NCI-H1417 treated with DMSO at 0.1 percent for 48 hours (cell line): ENCODE measurements at places on chromosomes 5 and 9.

DNA sequence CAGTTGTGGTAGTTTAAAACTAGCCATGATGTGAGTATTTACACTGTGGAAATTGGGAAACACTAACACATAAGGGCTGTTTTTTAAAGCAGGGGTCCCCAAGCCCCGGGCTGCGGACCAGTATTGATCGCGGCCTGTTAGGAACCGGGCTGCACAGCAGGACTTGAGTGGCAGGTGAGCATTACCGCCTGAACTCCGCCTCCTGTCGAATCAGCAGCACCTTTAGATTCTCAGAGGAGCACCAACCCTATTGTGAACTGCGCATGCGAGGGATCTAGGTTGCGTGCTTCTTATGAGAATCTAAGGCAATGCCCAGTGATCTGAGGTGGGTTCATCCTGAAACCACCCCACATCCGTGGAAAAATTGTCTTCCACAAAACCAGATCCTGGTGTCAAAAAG lies 127.8 kb downstream of the PCSK5 start:
- no peak for DNase-seq

DNA sequence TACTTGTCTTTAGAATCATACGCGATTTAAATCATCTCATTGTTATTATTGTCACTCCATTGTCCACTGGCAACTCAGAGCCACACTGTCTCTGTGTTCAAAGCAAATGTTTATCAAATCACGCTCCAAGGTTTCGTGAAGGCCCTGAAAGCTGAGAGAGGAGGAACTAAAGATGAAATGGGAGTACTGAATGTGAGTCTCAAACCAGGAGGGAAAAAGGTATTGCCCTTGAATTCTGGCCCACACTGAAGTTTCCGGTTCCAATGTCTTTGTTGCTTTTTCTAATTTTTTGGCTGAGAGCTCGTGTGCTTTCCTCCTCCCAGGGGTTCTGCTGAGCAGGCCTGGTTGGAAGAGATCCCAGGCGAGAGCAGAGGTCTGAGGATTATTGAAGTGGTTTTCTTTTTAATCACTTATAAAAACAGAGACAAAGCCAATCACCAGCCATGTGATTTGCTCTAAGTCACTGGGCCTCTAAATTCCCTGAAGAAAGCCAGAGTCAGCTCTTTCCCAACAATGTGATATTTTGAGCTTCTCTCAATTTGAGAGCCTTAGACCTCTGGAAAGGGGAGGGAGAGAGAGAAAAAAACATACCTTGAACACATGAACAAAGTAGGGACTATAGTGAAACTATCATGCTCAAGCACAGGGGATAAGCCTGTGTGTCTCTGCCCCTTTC lies 420.8 kb upstream of the GRAMD2B start:
- no peak for DNase-seq

- no peak for DNase-seq
Observed at GRCh38 chr5:66021585-66021984, 95.2 kb downstream of the ERBIN start.

DNA sequence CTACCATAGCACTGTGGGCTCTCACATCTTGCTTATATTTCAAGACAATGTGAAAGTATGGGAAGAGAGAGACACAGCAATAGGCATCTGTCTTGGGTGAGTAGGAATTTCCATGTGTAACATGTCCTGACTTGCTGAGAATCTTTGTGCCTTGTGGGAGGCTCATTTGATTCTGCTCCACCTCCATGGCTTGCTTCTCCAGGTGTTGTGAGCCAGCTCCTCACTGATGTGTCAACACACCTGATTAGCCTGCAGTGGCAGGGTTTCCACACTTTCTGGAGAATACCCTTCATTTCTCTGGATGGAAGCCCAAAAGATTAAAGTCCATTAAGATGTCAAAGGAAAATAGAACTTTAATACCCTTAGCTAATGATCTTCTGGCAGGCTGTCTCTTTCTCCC lies 613.6 kb downstream of the ZNF608 start:
- no peak for DNase-seq

DNA sequence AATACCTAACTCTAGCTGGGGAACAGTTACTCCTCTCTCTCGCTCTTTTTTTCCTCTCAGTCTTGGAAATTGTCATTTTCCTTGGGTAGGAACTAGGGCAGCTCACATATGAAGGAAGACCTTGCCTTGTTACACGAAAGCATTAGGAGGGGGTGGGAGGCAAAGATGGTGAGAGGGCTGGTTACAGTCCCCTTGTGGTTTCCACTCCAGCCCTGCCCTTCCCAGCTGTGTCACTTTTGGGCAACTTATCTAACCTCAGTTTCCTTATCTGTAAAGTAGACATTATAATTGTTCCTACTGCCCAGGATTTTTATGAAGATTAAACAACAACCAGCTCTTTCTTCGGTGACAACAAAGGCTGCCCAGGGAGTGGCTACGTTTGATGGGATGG lies 196.2 kb upstream of the CLINT1 start:
- DNase-seq, result no peak

DNA sequence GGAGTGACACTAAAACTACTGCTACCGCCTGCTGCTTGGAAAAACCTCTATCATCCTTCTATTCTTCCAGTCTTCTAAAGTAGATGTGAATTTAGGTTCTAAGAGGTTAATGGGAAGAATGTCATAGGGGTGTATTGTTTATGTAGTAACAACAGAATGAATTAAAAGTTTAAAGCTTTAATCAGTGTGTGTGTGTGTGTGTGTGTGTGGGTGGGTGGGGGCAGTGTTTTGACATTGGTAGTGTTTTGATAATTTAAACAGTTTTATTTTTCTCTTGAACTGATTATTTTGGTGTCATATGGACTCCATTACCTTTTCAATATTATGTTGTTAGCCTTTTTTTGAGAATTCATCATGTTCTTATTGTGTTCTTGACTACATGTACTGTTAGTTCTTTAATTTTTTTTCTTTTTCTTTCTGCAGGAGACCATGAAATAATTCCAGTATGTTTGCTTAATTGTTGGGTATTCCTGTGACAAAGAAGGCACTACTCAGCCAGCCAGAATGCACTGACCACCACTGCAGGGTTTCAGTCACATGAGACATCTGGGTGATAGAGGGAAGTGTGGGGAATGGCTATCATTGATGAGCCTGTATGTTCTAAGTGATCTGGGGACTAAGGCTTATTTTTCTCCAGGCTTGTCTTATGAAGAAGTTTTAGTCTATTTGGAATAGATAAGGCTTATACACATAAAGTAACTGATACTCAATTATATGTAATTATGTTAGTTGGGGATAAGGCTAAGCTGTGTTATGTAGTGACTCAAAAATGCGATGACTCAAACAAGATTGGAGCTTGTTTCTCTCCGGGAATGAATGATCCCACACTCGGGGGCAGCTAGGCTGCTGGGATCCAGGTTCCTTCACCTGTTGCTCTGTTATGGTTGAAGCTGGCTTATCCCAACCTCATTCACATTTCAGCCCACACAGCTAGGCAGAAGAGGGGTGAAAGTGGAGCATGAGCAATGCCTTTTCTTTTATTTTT lies 50.2 kb upstream of the ACTBL2 start:
- no peak for DNase-seq

GRCh38 chr9:86978922-86979474 lies 31.7 kb upstream of the GAS1 start:
- no peak for DNase-seq

DNA sequence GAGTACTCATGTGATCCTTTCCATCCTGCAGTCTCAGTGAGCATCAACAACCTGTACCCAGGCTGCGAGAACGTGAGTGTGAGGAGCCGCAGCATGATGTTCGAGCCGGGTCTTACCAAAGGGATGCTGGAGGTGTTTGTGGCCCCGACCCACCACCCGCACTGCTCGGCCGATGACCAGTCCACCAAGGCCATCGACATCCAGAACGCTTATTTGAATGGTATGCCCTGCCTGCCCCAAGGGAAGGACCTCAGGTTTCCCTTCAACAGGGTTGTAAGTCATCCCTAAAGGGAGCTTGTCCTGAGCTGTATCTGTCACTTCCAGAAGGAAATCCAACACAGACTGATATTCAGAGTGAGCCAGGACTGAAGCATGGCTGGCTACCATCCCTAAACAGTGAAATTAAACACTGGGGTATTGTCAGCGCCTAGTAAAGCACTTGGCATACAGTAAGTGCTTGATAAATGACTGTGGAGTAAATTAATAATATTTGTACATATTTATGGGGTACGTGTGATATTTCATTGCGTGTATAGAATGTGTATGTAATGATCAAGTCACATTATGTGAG lies 39.3 kb upstream of the CTSL start:
- DNase-seq, result no peak

DNA sequence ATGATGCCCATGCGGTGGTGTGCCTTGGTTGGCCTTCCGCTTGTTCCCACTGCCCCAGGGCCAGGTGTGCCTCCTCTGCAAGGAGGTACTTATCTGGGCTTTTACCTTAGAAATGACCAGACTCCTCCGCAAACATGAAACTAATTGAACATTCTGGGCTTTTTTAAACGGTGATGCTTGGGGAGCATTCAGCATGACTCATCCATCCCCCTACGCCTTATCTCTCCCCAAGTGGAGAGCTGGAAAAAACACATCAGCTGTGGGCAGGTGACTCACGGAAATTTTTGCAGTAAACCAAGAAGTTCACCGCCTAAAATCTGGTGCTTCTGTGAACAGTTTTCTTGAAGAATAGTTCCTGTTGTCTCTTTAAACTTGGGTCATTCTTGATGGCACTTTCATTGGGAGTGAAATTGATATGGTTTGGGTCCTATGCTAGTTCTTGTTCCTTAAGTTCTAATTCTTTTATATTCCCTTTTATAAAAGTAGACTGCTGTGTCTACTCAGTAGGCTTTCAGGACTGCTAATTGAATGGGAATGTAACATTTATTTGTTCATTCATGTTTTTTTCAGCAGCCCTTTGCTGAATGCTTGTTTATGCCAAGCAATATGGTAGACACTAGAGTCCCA lies 39.6 kb downstream of the SFXN1 start:
- no peak for DNase-seq

DNA sequence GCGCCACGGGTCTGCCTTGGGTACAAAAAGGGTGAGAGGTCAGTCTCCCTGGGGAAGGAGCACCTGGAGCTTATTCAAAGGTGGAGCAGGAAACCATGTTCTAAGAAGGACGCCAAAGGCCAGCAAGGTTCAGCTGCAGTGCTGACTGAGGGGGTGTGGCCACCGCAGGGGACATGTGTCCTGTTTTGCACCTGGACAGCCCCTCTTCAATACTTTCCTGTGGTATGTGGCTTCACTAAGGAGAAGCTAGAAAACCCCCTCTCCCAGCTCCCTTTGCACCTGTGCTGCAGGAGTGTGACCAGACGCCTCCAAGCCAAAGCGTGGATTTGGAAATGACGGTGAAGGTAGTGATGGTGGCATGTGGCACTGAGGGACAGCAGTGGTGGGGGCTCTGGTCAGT lies 23.6 kb downstream of the TRIM14 start:
- no peak for DNase-seq

- DNase-seq, result no peak
Observed at GRCh38 chr9:74463825-74464224, 33.3 kb upstream of the RORB start.

- no peak for DNase-seq
Observed at GRCh38 chr5:33118761-33119415, 321.9 kb upstream of the TARS1 start.

DNA sequence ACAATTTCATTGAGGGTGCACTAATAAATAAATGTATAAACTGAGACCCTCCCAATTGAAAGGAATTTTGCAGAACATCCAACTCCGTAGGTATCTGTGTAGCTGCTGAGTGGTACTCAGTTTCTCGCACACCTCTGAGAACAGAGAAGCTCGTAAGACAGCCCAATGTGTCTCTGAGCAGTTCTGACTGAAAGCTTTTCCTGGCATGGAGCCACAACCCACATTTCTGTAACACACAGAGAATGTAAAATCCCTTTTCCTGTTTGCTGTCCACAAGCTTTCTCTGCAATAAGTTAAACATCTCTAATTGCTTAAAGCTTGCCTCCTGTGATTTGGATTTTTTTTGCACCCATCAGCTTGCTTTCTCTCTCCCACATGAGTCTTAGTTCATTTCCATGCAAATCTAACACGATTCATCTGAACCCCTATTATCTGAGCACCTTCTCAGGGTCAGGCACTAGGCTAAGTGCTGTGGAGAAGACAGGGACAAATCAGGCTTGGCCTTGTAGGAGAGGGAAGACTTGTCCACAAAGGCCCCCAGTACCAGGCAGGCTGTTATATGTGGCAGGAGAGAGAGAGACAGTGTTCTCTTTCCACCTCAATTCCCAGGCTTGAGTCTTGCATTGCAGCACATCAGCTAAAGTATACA lies 44.2 kb upstream of the COL15A1 start:
- no peak for DNase-seq
